Activated CD4-positive, alpha-beta T cell treated with anti-CD3 and anti-CD28 coated beads, Interleukin-2, amount 10 ng/mL, durations not matched to agents 24 days and 14 days (primary cell): ENCODE measurements at places on chromosomes 12 and 14. TPM values are rescaled to one million over a fixed set of nuclear protein-coding genes. Genes with fewer than 3 reads are reported as not detected.

GRCh38 chr12:103877934-103878510 is 37.0 kb upstream of the NT5DC3 start:
- peak; percentile 88 for DNase-seq

DNA sequence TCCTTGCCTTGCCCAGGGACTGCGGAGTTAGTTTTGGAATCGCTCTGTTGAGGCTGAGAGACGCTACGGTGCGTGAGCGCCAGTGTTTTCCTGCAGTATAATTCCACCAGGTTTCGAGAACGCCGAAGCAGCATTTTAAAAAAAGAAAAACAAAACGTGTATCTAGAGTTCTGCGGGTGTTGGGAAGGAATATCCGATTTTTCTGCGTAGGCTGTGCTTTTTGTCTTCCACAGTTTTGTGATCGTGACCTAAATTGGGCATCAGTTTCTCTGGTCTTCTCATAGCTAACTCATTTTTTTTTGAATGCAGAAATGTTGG is 778 bp downstream of the DNM1L start:
- DNase-seq: no peak

The LTBR gene
- total RNA-seq: 1.7 and 2.1 TPM in 2 replicates

The OR10A7 gene
- not detected in 2 replicates for total RNA-seq

- DNase-seq: no peak
Measured at GRCh38 chr12:63090716-63091115, 60.3 kb downstream of the AVPR1A start.

GRCh38 chr12:124940143-124940392 is 25.6 kb upstream of the UBC start:
- no peak for DNase-seq

- DNase-seq: peak; percentile 89
Measured at GRCh38 chr14:70622111-70622712, 19.5 kb upstream of the TTC9 start.

DNA sequence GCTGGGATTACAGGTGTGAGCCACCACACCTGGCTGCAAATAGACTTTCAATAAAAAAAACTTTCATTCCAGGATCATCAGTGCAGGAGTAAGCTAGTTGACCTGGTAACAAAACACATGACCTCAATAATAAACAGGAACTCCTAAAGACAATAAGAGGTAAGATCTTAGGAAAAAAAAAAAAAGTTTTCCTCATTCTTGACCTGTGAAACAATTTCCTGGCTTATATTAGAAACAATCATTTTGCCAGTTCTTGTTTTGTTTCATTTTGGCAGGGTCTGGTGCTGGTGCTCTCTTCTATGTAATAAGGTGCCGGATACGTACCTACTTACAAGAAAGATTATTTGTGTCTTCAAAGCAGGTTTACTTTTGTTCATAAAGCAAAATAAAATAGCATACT is 90.6 kb upstream of the AMN1 start:
- DNase-seq: no peak

DNA sequence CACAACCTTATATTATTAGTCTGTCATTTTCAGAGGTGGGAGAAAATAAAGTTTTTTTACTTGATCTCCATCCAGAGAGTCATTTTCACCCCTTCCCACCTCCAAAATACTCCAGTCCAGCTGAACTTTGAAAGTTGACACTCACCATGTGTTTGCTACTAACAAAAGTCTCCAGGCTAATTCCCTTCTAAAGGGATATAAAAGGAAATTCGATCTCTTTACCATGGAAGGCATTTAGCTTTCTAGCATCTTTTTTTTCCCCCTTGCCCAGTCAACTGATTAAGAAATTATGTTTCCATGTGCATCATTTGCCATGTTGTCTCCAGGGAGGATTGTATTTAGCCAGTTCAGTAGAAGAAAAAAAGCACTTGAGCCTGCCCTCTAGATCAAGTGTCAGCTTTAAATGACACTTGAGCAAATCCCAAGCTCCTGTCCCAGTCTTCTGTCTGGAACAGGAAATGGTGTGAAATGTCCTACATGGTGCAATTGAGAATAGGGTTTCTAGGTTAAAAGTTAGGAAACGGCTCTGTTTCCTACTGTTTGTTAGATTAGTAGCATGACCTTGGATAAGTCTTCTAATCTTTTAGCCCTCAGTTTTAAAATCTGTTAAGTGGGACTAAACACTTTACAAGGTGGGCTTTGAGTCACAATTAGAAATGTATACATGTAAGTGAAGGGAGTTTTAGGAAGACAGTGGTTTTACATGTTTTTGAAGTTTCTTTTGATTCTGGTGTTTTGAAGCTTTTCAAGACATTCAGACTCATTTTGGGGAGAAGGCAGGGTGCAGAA is 67.2 kb downstream of the GNS start:
- DNase-seq: no peak

The PSME1 gene
- 300 and 306 TPM in 2 replicates for total RNA-seq

GRCh38 chr12:38384816-38385378 is 68.3 kb downstream of the ALG10B start:
- DNase-seq: no peak
